Left kidney (tissue), 8 donors: ENCODE measurements at places on chromosomes 1 and 21. TPM values are rescaled to one million over a fixed set of nuclear protein-coding genes. Genes with fewer than 3 reads are reported as not detected.

DNA sequence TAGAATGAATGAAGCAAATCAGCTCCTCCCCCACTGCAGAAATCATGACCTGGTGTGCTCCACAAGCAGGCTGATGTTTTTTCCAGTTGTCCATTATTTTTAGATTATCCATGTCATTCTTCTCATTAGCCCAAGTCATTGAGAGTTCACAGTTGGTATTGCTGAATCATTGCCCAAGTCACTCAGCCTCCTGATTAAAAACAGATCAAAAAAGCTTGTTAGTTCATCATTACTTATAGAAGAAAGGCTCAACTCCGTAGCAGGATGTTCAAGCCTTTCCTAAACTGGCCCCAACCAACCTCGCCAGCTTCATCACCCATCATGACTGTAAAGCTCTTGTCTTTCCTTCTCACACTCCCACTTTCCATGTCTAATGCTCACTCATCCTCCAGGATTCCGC lies 161.3 kb upstream of the CTTNBP2NL start:
- DNase-seq = no peak

DNA sequence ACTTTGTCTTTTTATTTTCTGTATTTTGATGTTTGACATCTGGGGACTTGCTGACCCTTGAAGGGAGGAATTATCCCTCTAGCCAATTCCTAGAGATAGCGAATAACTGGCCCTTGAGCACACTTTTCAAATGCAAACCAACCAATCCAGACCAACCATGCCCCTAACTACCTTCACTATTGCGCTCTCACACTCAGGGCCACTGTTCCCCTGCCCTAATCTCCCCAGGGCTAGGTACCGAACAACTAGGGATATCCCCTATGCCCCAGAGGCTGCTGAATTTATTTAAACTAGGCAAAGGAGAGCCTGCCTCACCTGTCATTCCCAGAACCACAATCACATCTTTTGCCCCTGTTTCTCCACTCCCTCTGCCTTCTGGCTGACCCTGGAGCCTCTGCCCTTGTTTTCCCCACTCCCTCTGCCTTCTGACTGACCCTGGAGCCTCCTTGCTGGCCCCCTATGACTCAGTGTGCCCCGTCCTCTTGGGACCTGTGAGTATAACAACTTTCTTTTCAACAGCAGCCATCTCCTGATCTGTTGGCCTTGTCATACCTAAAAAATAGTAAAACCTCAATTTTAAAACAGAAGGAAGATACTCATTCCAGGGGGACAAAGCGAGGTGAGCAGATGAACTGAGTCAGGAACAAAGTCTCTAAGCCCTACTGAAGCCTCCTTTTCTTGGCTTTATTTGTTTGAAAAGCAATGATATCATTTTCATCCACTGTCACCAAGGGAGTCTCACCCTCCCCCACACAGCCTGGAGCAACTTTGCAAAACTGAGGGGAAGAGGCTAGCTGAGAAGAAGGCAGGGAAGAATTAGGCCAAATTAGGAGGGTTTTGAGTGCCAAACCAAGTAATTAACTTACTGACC lies 115.5 kb downstream of the NMNAT2 start:
- DNase-seq = no peak

Gene FNDC5
- polyA plus RNA-seq = 44.6 TPM

Gene CNKSR1
- 15.4 TPM for polyA plus RNA-seq

- no peak for DNase-seq
Measured at GRCh38 chr1:85991261-85991660, 165.3 kb downstream of the COL24A1 start.

DNA sequence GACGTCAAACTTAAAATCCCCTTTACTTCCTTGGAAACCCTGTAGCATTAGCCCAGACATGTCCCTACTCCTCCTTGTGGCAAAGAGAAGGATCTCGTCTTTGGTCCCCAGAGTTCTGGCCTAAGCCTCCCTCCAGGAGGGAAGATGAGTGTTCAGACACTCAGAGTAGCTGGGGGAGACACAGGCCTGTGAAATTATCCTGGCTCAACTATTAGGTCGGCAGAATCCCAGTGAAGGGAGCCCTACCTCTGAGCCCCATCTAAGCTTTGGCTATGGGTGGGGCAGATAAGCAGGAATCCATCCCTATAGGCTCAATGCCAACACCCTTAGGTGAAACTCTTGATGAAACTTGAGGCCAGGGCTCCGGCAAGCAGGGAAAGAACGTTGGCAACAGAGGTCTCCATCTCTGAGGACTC lies 1.7 kb upstream of the SFN start:
- DNase-seq = no peak

GRCh38 chr1:30375156-30375555 lies 348.2 kb downstream of the MATN1 start:
- DNase-seq = no peak

Gene RGS1
- 1.4 TPM for polyA plus RNA-seq

Gene URB1
- polyA plus RNA-seq = 14.9 TPM

DNA sequence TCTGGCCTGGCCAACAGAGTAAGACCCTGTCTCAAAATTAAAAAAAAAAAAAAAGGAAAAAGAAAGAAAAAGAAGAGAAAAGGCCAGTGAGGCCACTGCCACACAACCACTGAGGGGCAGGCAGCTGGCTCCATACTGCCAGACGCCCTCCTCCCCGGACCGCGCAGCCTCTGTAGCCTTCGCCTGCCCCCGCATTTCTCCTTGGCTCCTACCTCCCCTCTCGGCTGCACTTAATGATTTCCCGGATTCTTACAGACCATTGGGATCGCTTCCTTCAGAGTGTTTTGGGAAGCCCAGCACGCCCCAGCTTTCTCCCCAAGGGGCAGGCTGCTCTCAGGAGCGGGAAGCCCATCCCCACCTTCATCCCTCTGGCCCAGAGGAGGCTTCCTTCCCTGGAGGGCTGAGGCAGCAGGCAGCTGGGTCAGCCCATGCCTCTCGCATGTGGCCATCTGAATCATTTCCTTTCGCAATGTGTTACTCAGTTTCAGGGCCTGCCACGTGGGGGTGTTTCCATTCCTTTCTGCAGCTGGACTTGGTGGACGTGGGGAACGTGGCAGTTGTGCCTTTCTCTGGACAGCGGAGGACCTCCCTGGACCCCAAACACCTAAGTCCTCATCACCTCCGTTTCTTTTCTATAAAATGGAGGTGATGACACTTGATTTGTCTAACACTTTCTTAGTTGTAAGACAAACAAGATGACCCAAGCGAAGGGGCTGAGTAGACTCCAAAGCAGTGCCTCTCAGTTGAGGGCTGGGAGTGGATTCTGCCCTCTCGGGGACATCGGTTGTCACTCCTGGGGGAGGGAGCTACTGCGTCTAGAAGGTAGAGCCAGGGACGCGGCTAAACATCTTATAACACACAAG lies 2.3 kb downstream of the SLC2A5 start:
- no peak for DNase-seq

GRCh38 chr1:39615086-39615673 lies 24.3 kb downstream of the HEYL start:
- no peak for DNase-seq

DNA sequence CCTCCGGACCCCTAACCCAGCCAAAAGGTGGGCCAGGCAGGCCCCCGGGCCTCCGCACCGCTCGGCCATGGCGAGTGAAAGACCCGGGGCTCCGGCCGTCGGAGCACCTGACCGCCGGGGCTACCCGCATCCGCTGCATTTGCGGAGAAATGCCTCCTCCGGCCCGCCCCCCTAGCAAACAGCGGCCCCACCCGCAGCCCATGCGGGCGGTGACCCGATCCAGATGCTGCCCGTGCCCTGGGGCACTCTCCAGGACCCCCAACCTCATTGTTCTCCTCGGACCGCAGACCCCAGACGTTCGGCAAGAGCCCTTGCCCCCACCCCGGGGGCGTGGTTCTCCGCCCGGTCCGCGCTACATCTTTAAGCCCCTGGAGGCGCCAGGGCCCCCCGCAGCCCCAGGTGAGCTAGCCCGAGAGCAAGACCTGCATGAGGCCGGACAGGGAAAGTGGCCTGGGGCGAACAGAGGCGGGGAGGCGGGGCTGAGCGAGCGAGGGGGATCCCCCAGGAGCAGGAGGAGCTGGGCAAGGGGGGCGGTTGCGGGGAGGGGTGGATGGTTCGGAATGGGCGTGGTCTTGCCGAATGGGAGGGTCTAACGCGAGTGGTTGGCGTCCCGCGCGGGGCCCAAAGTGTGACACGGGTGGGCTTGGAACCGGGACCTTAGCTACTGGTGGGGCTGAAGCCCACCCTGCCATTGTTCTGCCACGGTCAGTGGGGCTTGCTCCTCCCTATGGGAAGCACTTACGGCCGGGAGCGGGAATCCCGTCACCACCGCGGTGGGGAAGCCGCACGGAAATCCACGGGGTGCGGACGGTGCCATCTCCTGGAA lies 6.3 kb upstream of the CRYBG2 start:
- DNase-seq = no peak

DNA sequence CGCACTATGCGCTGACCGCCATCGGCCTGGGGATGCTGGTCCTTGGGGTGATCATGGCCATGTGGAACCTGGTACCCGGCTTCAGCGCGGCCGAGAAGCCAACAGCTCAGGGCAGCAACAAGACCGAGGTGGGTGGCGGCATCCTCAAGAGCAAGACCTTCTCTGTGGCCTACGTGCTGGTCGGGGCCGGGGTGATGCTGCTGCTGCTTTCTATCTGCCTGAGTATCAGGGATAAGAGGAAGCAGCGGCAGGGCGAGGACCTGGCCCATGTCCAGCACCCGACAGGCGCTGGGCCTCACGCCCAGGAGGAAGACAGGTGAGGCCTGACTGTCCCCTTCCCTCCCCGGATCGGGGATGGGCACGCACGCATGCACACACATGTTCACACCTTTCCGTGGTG lies 31.9 kb upstream of the FHAD1 start:
- no peak for DNase-seq

DNA sequence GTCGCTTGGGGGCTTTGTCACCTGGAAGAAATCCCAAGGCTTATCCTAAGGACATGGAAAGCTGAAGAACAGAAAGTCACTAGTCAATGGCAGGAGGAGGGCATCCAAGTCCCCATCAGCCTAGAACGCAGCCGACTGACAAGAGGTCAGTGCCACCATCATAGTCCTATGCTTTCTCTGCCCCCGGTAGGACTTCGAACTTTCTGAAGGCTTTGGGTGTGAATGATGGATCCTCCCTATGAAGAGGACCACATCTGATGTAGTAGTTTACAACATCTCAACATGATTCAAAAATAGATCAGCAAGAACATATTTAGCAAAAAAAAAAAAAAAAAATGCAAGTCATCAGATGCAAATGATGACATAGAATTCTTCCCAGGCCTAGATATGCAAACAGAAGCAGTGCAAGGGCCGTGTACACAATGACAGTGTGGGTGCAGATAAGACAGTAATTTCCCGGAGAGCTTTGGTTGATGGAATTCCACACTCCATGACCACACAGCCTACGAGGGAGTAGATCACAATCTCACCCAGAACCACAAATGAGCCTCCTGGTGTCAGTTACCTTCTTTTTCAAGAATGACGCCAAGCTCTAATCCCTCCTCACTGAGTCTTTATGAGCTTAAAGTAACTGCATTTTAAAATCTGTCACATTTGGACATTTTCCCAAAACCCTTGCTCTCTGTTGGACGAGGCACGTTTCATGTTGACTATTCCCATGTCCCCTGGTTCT lies 88.2 kb downstream of the PSMG1 start:
- no peak for DNase-seq

DNA sequence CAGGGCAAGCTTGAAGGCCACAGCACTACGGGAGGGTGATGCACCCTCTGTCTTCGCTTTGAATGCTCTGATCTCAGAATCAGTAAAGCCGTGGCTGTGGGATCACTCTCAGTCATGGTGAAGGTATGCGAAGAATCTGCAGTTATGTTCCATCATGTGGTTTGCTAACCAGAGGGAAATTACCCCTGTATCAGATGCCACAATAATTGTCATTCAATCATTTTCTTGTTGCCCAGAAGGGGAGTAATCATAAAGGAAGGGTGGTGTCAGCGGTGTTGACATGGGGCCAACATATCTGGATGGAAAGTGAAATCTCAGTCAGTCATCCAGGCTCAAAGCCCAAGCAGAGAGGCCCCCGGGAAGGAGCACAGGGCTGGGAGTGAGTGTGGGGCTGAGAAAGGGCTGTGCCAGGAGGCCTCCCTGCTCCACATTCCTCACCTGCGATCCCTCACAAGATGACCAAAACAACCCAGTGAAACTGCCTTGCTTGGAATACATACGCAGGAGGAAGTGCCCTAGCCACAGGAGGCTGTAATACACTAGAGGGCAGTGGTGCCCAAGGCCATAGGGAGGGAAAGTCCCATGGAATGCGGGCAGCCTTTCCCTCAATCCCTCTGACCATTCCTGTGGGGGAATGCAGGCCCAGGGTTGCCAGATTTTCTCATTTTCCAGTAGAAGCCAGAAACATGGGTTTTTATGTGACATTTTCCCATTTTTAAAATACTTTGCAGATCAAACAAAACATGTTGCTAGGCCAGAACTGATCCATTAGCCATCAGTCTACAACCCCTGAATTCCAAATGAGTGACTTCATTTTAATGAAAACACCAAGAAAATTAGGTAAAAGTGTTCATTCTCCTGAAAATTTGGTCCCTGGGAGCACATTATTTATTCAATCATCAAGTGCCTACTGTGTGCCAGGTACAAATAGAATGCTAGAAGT lies 95.7 kb upstream of the VANGL1 start:
- DNase-seq = no peak

- DNase-seq = no peak
Measured at GRCh38 chr1:212035835-212036605, 472 bp downstream of the DTL start.

Gene GJA8
- polyA plus RNA-seq = 0.80 TPM

Gene CRABP2
- polyA plus RNA-seq = 85.6 TPM

Gene PROX1
- 8.5 TPM for polyA plus RNA-seq

DNA sequence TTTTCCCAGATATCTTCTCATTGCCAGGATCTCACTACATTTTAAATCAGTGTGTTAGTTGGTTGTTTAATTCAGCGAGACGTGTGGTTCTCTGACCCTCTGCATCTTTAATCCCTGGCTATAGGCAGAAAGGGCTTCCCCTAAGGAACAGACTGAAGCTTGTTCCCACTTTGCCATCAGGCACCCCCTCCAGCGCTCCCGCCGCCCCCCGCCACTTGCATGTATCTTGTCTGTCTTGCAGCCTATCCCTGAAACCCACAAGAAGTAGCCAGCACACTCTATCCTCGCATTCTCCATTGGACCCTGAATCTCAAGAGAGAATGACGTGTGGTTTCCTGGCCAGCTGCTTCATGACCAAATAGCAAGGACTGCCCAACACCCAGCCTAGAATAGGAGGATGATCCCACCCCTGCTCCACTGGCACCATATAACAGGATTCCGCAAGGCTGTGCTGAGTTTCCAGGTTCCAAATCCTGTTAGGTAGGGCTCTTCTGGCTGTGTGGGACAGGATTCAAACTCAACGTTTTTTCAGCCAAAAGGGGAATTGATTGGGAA lies 7.8 kb downstream of the CLDN19 start:
- DNase-seq = no peak

GRCh38 chr1:93749894-93750301 lies 68.3 kb upstream of the BCAR3 start:
- no peak for DNase-seq

GRCh38 chr1:24927988-24928688 lies 1.9 kb downstream of the RUNX3 start:
- DNase-seq = no peak
